Fibroblast of pulmonary artery (primary cell): ENCODE measurements at places on chromosomes 13 and 19.
A peak's percentile ranks its signal among the peaks of the same experiment; 100 is the strongest.

GRCh38 chr13:27321468-27322431, 51.1 kb downstream of the RASL11A start:
- no peak for DNase-seq

DNA sequence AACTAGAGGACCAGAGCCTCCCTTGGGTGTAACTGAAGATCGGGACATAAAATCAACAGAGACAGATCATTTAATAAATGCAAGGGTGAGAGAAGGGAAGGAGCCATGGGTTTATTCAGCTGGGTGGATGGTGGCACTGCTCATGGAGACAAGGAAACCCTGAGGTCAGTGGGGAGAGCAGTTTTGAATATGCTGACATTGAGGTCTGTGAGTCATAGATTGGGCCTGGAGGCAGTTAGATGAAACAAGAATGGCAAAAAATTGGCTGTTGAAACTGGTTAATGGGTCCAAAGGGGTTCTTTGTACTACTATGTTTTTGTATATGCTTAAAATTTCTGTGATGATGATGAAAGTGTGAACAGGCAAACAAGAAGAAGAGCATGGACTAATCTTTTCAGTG, 5.1 kb upstream of the GTF3A start:
- no peak for DNase-seq

- no peak for DNase-seq
These were observed 36.1 kb upstream of the DCUN1D2 start for GRCh38 chr13:113526466-113527220.

DNA sequence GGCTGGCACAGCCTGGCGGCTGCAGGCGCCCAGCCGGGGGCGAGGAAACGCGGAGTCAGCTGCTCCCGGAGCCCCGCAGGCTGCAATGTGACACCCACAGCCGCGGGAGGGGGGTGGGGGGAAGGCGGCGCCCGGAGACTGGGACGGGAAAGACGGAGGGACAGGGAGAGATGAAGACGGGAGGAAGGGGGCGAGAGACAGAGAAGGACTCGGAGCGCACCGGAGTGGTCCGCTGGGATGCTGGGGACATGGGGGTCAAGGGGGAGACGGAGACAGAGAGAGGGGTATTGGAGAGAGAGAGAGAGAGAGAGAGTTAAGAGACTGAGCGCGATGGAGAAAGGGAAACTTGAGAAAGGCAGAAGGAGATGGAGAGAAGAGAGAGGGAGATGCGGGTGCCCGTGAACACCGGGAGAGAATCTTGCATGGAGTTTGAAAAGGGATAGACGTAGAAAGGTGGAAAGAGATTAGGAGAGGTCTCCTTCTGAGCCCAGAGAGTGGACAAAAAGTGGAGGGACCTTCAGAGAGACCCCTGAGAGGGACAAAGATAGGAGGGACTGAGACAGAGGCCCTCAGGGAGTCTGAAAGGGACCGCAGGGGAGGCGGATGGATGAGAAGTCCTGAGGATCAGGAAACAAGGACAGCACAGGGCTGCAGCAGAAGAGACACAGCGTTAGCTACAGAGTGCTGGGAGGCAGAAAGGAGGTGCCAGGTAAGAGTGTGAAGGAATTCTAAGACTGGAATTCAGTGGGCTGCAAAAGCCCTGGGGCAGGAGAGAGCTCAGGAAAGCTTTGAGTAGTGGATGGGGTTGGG, 1.0 kb downstream of the SCN1B start:
- peak; percentile 21 for DNase-seq

DNA sequence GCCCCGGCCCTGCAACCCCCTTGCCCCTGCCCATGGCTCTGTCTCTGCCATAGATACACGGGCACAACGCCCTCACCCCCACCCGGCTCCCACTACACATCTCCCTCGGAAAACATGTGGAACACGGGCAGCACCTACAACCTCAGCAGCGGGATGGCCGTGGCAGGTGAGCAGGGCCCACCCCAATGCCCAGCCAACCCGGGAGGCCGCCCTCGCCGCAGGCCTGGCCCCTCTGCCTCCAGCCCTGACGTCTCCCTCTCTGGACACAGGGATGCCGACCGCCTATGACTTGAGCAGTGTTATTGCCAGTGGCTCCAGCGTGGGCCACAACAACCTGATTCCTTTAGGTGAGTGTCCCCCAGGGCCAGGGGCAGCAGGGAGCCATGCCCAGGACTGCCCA, 7.7 kb downstream of the YIPF2 start:
- no peak for DNase-seq

- DNase-seq: no peak
These were observed 85.6 kb downstream of the GNG7 start for GRCh38 chr19:2616741-2617392.

- no peak for DNase-seq
These were observed 815.4 kb downstream of the DACH1 start for GRCh38 chr13:71051573-71051972.

DNA sequence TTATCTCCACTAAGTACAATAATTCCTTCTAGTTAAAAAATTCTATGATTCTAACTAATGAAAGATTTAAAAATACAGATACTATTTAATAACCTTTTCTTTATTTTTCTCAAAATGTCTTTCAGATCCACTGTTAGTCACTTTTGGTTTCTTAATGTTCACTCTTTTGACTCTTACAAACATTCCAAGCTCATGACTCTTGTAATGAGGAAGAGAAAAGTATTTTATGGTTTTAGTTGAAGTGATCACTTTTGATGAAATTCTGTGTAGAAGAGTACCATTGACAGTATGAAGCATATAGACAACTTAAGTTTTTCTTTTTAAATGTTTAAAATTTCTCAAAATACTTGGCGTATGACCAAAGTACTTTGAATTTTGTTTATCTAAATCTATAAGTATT, 27.8 kb downstream of the COG3 start:
- DNase-seq: peak; percentile 59

- no peak for DNase-seq
These were observed 131.0 kb downstream of the DLEU7 start for GRCh38 chr13:50712456-50712855.

DNA sequence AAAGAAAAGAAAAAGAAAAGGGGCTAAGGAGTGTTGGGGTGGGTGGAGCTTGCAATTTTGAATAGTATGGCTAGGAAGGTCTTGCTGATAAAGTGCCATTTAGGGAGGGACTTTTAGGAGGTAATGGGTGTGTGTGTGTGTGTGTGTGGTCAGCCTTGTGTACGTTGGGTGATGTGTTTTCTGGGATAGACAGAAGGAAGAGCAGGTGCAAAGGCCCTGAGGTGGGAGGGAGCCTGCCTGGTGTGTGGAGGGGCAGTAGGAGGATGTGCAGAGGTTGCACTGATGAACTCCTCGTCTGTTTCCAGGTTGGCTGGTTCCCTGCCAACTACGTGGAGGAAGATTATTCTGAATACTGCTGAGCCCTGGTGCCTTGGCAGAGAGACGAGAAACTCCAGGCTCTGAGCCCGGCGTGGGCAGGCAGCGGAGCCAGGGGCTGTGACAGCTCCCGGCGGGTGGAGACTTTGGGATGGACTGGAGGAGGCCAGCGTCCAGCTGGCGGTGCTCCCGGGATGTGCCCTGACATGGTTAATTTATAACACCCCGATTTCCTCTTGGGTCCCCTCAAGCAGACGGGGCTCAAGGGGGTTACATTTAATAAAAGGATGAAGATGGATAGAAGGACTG, 30.5 kb upstream of the ADGRE1 start:
- no peak for DNase-seq

GRCh38 chr13:33509642-33510229, 224.2 kb upstream of the STARD13 start:
- DNase-seq: peak; percentile 90

- no peak for DNase-seq
These were observed at the start of gene CPAMD8 for GRCh38 chr19:17026706-17027534. Gene CPAMD8 (minus strand): TSS chr19:17026810. CDS start chr19:17026642, 168 bp downstream.

- no peak for DNase-seq
These were observed 157.5 kb downstream of the TBC1D4 start for GRCh38 chr13:75324413-75324940.

DNA sequence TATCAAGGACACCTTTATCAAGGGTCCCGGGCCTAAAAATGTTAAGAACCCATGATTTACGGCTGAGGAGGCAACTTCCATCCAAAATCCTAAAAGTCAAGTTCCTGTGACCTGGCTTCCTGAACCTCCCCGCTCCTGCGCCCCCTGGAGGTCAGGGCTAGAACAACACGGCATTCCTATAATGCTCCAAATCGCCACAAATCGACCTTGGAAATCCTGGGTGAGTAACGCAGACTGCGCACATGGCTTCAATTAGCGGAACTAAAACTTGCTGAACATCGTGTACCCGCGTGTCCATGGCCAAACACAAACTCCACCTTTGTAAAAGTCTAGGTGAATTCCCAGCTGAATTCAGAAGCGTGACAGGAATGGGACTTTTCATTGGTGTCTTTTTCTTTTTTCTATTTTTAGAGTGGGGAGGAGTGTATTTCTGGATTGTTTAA, 4.3 kb upstream of the C5AR1 start:
- peak; percentile 83 for DNase-seq

DNA sequence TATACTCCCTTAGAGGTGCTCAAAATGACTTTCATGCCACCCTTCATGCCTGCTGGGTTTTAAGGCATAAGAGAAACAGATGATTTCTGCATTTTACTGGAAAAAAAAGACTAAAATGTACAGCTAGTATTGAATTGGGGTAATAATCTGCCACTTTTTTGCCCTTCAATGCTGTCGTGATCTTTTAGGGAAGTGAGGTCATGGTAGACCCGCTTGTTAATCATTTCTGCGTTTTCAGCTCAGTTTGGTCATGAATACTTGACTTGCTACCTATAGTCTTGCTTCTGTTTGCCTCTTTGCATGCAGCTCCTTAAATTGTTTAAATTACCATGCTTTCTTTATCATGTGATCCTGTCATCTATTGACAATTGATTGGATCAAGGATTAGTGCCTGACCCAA, 90.4 kb downstream of the PCCA start:
- DNase-seq: no peak

DNA sequence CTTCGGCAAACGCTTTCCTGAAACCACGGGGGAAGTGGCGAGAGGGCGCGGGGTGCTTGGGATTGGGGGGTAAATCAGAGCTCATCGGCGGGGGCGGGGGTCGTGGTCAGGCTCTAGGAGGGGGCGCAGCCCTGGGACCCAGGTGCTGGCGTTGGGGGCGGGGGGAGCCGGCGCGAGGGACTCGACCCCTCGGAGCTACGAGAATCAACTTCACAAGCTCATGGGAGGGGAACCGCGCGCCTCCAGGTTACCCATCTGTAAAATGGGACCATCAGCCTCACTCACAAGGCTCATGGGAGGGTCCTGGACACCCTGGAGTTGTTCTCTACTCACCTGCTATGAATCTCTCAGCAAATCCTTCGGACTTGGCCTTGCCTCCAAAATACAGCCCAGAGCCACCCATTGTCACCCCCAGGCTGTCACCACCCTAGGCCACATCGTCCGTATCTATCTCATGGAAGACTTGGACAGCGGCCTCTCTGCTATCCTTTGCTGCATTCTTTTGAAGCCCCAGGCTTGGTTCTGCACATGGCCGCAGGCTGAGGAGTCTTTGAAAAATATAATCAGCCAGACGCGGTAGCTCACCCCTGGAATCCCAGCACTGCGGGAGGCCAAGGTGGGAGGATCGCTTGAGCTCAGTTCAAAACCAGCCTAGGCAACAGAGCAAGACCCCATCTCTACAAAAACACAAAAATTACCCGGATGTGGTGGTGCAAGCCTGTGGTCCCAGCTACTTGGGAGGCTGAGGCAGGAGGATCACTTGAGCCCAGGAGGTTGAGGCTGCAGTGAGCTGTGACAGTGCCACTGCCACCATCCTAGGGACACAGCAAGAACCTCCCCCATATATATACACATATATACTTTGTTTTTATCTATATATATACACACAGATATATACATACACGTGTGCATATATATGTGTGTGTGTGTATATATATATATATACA, 939 bp upstream of the RANBP3 start:
- DNase-seq: no peak

- DNase-seq: no peak
These were observed 9.4 kb downstream of the FOSB start for GRCh38 chr19:45477186-45477585.

DNA sequence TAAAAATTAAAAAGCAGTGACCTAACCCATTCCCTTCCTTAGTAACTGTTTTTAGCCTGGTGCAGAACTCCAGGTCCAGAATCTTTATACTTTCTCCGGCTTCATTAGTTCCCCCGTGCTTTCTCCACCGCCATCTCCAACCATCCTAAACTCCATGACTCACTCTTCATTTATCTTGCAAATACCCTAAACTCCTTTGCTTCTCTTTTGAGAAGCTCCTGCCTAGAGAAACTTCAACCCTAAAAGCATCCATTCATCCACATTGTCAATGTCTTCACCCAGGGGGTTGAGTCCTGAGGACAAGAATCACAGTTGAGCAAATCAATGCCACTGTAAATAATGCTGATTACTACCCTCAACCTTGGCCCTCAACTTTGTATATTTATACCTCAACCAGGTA, 17.1 kb upstream of the GARRE1 start:
- DNase-seq: no peak

- DNase-seq: no peak
These were observed at the start of gene CDC34 for GRCh38 chr19:531753-532560. Gene CDC34 (plus strand): TSS chr19:531760. CDS start chr19:531932, 172 bp downstream.

DNA sequence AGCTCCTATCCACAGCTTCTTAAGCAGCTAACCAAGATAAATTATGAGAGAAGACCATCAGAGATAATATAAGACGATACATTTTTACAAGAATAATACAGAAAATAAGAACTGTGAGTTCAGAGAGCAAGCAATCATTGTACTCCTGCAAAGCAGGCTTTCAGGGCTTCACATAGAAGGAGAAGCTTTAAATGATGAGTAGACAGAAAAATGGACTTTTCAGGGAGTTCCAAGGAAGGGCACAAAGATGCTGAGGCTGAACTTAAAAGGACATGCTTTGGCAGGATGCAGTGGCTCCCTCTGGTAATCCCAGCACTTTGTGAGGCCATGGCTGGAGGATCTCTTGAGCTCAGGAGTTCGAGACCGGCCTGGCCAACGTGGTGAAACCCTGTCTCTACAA, 159.5 kb downstream of the POU4F1 start:
- no peak for DNase-seq

DNA sequence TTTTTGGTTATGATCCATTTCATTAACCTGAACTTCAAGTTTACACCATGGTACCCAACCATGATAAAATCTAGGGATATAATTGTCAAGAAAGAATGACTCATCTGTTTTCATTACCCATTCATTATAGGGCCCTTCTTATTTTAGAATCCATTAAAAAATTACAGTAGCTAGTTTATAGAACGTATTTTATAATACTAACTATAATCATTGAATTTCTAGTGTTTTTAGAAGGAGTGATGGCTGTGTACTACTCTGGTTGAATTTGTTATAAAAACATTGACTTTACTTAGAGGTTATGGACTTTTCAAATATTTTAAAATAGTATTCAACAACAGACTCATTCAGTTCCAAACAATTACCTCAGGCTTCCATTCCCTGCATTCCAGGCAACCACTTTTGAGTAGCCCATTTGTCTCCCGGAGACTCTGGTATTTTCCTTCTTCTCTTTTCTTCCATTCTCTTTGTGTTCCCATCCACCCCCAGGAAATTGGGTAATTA, 71.9 kb upstream of the KLF12 start:
- peak; percentile 75 for DNase-seq

GRCh38 chr13:25429466-25429865, 57.7 kb downstream of the ATP8A2 start:
- no peak for DNase-seq

- DNase-seq: no peak
These were observed 75.6 kb upstream of the TM9SF2 start for GRCh38 chr13:99425485-99426341.
